ENCODE measurements at places on chromosomes 5 and 9.

- no peak for DNase-seq
Observed at GRCh38 chr5:3657364-3658022, 61.9 kb downstream of the IRX1 start.

GRCh38 chr5:119070578-119070827 lies 384 bp upstream of the DMXL1 start:
- DNase-seq, result no peak

DNA sequence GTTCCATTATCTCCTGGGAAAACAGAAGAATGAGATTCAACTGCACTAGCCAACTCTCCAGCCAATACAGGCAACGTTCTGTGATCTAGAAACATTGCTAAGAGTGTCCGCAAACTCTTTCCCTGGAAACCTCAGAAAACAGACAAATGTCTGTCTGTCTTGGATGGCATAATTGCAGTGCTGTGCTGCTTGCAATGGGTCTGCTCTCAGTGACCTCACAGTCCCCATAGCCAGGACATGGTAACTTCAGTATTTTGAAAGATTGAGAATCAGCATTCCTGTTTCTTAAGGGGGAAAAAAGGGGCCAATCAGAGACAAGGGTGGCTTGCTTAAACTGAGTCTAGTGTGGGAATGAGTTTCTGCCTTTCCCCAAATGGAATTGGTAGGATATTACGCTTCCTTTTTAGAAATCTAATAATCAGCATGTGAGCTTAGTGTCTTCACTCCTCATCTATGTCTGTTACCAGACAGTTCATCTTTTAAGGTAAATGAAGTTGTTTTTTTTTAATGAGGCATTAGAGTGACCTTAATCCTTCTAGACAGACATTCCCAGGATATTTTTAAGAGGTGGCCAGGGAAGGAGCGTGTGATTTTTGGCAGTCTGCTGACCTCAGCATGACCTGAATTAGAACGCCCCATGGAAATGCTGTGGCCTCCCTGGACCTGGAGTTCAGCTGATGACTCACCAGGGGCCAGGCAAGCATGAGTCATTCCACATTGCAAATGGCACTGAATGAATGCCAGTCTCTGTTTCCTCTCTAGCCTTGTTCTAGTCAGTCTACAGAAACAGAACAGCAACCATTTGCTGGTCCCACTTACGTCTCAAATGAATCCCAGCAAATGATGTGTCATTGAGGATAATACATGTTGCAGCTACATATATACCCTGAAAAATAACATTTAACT lies 210.2 kb upstream of the ACTBL2 start:
- DNase-seq, result no peak

DNA sequence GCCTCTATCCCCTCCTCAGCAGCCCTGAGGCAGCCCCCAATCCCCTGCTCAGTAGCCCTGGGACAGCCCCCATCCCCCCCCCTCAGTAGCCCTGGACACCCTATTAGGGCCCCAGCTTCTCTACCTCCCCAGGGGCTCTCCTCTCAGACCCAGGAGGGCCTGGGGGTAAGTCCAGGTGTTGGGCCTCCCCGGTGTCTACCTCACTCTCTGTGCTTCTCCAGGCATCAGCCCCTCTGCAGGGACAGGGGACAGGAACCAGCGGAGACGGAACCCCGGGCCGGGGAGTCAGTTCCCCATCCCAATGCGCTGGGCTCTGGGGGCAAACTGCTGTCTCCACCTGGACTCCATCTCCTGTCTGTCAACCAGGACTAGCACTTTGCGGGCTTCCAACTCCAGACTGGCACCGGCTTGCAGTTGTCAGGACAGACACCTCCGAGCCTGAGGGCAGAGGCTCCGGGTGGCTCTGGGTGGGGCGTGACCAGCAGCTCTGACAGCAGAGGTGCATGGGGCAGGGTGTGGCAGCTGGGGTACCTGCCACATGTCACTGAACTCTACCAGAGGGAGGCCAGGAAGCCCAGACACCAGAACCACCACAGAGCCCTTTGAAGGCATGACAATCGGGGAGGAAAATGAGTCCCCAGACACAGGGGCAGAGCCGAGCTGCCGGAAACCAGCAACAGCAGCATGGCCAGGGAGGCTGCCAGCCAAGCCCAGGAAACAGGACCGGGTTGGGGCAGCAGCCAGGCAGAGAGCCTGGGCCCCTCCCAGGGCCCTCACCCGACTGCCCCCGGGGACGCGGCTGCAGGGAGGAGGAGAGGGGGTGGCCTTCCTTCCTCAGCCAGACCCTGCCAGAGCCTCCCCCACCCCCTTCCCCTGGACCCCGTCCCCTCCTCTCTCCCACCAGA lies 17.7 kb upstream of the UBAC1 start:
- no peak for DNase-seq

DNA sequence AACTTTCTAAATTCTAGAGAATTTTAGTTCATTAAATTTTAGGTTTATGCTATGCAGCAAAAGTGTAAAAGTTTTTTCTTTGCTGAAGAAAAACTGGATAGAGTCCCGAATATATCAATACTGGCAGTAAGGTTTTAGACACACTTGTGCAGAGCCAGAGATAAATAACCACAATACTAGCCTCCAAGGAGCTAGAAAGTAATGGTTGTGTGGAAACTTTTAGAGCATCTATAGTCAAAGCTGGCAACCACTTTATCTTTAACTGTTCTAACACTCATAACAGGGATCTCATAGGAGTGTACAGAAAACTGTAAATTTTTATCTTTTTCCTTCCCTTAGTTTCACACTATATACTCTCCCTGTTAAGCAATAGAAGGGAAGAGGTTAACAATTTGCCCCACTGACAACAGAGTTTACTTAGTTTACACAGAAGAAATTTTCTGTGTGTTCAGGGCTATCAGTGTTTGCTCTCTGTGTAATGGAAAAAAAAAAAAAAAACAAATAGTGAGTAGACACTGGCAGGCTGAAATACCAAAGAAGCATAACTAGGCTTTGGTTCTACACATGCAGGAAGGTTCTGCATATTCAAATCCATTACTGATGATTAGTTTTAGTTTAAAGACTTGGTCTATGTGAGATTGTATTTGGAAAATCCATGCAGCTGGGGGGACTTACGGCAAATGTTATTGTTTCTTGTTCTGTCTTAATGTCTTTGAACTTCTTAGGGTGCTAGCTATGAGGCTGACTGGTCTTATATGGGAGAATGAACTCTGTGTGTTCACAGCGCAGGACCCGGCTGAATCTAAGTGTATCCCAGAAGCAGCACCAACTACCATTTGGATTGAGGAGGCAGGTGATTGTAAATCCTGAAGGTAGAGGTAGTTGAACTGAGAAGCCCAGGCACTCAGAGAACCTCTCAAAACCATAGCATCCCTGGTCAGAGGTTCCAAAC lies 187.6 kb downstream of the PCSK1 start:
- DNase-seq, result no peak

DNA sequence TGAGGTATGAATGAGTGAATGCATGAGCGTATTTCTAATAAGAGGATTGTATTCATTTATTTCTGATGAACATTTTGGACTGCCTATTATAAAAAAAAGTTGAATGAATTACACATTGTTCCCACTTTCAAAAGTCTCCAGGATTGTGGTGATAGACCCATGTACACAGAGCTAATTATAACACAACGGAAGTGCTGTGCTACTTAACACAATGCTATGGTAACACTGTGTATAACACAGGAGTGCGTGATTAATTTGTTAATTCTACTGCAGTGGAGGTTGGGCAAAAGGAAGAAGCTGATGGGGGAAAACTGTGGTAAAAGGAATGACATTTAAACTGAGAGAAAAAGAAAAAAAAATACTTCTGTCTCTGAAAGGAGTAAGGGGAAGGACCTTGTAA lies 147.8 kb upstream of the MEF2C start:
- no peak for DNase-seq

GRCh38 chr9:81476813-81477490 lies 212.4 kb downstream of the TLE1 start:
- DNase-seq, result no peak

- DNase-seq, result no peak
Observed at GRCh38 chr9:68895741-68896478, 118.0 kb downstream of the PRKACG start.

GRCh38 chr9:6764011-6764410 lies 6.2 kb downstream of the KDM4C start:
- no peak for DNase-seq

DNA sequence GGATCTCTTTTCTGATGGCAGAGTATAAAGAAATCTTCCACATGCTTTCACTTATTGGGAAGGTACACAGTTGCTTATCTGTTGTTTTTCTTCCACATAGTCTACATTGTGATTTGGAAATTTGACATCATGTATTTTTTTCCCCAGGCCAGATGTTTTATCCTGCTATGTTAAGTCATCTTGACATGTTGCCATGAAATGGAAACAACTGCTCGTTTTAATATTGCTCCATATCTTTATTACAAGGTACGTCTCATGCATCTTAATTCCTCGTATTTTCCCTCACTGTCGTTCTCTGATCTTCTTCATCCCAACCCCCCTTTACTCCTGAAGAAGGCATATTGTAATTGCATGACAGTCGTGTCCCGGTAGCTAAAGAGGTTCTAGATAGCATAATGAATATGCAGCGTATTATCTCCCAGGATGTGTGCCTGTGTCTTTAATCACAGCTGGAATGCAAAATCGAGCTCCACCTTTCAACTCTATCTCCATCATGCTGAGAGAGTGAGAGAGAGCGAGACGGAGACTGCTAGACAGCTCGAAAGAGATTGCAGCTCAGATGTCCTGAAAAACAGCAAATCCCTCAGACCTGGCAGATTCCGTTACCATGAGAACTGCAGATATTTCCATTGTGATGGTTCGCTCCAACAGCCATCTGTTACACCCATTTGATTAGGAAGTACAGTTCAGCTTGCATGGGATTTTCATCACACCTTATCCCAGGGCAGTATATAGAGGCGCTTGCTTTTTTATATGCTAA lies 281.7 kb downstream of the TMEM38B start:
- no peak for DNase-seq

- no peak for DNase-seq
Observed at GRCh38 chr5:115246361-115246991, 16.2 kb downstream of the PGGT1B start.

GRCh38 chr5:156330141-156330870 lies 3.3 kb downstream of the SGCD start:
- DNase-seq, result no peak

DNA sequence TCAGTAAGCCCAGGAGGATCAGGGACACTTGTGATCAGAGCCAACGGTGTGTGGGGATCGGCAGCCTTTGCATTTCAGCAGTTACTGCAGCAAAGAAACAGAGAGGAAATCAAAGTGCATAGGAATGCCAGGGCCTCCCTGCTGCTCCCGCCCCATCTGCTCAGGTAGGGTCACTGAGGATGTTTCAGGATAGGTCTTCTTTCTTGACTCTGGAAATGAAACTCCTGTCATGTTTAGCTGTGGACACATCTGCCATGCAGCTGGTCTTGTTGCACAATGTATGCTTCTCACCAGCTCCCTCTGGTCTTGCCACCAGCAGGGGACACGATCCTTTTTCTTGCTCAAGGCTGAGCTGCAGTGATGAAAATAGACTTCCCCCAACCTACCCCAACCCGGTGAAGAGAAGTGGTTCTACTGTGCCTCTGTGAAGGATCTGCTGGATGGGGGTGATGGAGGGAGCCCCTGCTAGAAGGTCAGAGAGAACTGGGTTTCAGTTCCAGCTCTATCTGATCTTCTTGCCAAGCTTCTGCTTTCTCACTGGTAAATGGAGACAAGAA lies 185.2 kb upstream of the KLF4 start:
- no peak for DNase-seq

DNA sequence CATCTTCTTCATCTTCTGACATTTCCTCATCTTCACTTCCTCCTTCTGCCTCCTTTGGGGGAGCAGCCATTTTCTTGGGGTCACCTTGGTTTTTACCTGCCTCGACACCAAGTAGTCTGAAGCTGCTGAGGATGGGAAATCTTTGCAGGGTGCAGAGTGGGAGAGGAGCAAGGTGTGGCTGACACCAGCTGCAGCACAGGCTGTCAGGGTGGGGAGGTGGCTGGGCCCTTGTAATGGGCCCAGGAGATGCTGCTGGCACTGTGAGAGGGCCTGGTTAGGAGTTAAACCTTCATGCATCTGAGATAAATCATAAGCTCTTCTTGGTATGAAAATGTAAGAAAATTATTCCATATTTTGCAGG lies 7.7 kb downstream of the RABL6 start:
- no peak for DNase-seq

GRCh38 chr9:4837261-4838188 lies 44.8 kb downstream of the RCL1 start:
- DNase-seq, result no peak

- no peak for DNase-seq
Observed at GRCh38 chr5:72722792-72723452, 93.5 kb upstream of the TNPO1 start.

- DNase-seq, result no peak
Observed at GRCh38 chr9:212297-212696, 2.4 kb upstream of the DOCK8 start.

DNA sequence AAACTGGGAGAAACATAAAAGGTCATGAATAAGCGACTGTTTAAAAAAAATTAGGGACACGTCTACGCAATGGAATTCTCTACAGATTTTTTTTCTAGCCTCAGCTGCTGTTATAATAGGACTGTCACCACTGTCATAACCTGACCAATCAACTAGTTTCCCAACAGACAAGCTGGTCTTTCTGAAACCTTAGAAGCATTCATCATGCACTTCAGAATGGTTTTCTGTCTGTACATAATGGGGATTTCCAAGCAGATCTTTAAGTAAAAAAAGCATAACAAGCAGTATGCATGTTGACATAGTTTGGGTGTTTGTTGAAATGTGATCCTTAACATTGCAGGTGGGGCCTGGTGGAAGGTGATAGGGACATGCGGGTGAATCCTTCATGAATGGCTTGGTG lies 58.3 kb upstream of the SEMA6A start:
- no peak for DNase-seq

DNA sequence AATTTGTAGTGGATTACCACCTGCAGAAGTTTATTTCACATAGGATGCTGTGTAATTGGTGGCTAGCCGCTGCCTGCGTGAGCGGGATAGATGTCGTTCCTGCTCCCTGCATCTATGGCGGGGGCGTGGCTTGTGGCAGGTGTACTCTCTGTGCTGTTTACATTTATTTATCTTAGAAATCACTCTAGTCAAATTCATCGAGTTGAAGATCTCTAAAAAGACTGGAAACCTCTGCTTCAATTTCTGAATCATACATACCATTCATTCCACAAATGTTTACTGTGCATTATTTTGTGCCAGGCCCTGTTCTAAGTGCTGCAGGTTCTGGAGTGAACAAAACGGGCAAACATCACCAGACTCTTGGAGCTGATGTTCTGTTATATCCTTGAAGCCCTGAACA lies 11.9 kb downstream of the ROPN1L start:
- DNase-seq, result no peak
